ENCODE measurements at places on chromosomes 1 and 21. TPM values are rescaled to one million over a fixed set of nuclear protein-coding genes. Genes with fewer than 3 reads are reported as not detected.

Gene CCDC181
- not detected for total RNA-seq

Gene COL6A1
- total RNA-seq: 8.5 TPM

Gene NTRK1
- total RNA-seq: 0.42 TPM

Gene RPTN
- total RNA-seq: not detected

Gene ADGRB2
- total RNA-seq: 0.71 TPM

Gene F13B
- not detected for total RNA-seq

Gene DISP1
- 1.6 TPM for total RNA-seq

Gene ADAMTS1
- total RNA-seq: 0.08 TPM

Gene NPPB
- total RNA-seq: not detected

Gene KRTAP19-5
- total RNA-seq: not detected

Gene SUMO3
- total RNA-seq: 91.2 TPM

Gene A3GALT2
- not detected for total RNA-seq

Gene FCRL6
- total RNA-seq: 0.52 TPM

Gene XPR1
- total RNA-seq: 13.7 TPM

Gene BACE2
- 0.16 TPM for total RNA-seq

Gene NECTIN4
- total RNA-seq: 0.22 TPM

Gene FTCD
- 0.17 TPM for total RNA-seq

Gene PRAMEF27
- total RNA-seq: not detected

Gene SPRR2E
- total RNA-seq: not detected

Gene VTCN1
- not detected for total RNA-seq

Gene LPAR3
- total RNA-seq: 0.87 TPM

Gene CADM3
- total RNA-seq: not detected

Gene CCDC185
- total RNA-seq: not detected

Gene GLMN
- total RNA-seq: 7.7 TPM

Gene CYP4B1
- total RNA-seq: not detected

Gene SLFNL1
- 0.17 TPM for total RNA-seq

Gene CFHR1
- not detected for total RNA-seq

Gene CSMD2
- total RNA-seq: not detected

Gene EDN2
- not detected for total RNA-seq

Gene CELA3B
- not detected for total RNA-seq

Gene SLC25A34
- total RNA-seq: 1.9 TPM

Gene NBPF6
- not detected for total RNA-seq

Gene GUCA2A
- not detected for total RNA-seq

Gene LAMB3
- total RNA-seq: 0.31 TPM

Gene FALEC
- not detected for total RNA-seq

Gene CNR2
- 0.05 TPM for total RNA-seq

Gene FMN2
- total RNA-seq: not detected

Gene LMX1A
- not detected for total RNA-seq

Gene BTBD19
- 36.5 TPM for total RNA-seq

Gene CAPN8
- total RNA-seq: 0.27 TPM

Gene APCS
- total RNA-seq: not detected

Gene MCOLN2
- 9.7 TPM for total RNA-seq

Gene SDHB
- 56.2 TPM for total RNA-seq

Gene TRIM58
- 0.16 TPM for total RNA-seq

Gene TMEM82
- total RNA-seq: not detected

Gene F3
- not detected for total RNA-seq

Gene NBPF11
- 15.6 TPM for total RNA-seq

Gene TACSTD2
- total RNA-seq: 0.36 TPM

Gene DTL
- total RNA-seq: 0.64 TPM

Gene C1QTNF12
- total RNA-seq: 3.4 TPM

Gene LMOD1
- total RNA-seq: not detected

Gene CEPT1
- 27.2 TPM for total RNA-seq

Gene OR10J1
- not detected for total RNA-seq

Gene HHAT
- total RNA-seq: 3.3 TPM

Gene TADA1
- 15.8 TPM for total RNA-seq

Gene INKA2
- not detected for total RNA-seq

Gene KCNK2
- not detected for total RNA-seq
